LoVo (cell line): ENCODE measurements at places on chromosomes 5 and 9.

- no peak for DNase-seq
These were observed 61.4 kb downstream of the PSMB7 start for GRCh38 chr9:124353811-124354274.

DNA sequence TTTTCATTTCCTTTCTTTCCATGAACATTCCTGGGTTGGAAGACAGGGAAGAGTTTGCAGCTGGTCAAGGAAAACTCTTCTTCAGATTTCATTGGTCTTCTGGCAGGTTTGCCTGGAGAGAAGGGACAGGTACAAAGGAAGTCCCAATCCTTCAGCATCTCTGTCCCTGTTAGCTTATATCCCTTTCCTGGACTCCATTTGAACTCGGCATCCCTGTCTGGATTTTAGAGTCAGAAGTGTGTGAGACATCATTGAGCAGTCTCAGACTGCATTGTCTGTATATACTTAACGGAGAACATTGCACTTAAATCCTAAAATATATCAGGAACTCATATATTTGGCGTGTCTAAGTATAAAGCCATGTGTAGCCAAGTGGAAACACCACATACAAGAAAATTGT, 54.9 kb downstream of the ADGRV1 start:
- DNase-seq = no peak

- DNase-seq = peak; percentile 85
These were observed at the start of gene RASGEF1C for GRCh38 chr5:180209137-180209581. RASGEF1C (minus strand) TSS chr5:180209211; CDS start chr5:180138052, 71,159 bp downstream.

- DNase-seq = no peak
These were observed 56.1 kb downstream of the PCDH1 start for GRCh38 chr5:141822144-141822543.

DNA sequence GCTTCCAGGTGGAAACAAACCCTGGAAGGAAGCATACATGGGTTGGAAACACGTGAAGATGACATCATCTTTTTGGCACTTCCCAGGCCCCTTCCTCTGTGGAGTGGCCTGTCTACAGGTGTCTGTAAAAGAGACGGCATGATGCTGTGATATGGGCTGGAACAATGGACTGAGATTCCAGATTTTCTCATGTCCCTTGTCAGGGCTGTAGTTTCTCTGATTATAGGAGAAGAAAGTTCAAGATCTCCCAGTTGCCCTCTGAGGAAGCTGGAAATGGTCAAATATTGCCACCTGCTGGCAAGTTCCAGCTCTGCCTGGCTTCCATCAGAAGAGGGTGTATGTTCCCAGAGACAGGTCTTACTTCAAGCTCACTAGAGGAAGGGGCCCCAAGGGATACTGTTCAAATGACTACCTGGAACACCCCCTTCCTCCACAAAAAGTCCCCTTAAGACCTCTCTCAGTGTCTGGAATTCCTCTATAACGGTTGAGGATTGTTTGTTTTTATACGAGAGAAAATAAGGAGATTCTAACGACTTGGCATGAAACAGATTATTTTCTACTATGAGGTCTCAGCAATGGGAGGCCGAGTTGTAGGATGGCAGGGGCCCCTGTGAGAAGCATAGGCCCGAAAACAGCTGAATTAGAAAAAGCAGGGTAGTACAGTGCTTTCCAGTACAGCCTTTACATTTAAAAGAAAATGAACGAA, 7.3 kb upstream of the ANXA6 start:
- peak; percentile 76 for DNase-seq

GRCh38 chr9:135765416-135765815, 63.4 kb downstream of the KCNT1 start:
- DNase-seq = no peak

GRCh38 chr5:71767661-71768060, 48.6 kb downstream of the CARTPT start:
- no peak for DNase-seq

DNA sequence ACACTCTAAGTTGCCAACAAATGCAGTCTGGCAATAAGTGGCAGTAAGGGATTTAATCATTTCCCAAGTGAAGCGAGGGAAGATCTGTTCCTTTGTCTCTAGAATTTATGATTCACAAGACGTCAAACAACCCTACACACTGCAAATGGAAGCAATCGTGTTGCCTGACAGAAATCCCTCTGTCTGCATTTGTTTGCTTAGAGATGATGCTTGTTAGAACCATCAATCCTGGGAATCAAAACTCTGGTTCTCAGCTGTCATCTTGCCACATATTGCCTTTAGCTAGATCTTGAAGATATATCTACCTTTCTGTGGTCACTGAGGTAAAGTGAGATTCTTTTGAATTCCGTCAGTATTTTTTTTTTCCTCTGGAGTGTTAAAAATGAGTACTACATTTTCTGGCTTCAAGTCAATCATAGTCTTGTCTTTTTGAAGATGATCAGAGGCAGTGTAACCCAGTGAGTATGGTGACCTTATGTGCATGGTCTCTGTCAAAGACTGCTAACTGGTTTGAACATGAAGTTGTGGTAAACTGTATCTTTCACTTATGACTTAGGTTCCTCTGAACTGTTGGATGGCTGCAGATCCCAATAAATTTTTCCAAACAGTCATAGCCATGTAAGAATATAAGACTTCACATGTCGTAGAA, 106.4 kb upstream of the STARD4 start:
- DNase-seq = no peak

GRCh38 chr5:12237837-12238575, 333.8 kb upstream of the CTNND2 start:
- no peak for DNase-seq

DNA sequence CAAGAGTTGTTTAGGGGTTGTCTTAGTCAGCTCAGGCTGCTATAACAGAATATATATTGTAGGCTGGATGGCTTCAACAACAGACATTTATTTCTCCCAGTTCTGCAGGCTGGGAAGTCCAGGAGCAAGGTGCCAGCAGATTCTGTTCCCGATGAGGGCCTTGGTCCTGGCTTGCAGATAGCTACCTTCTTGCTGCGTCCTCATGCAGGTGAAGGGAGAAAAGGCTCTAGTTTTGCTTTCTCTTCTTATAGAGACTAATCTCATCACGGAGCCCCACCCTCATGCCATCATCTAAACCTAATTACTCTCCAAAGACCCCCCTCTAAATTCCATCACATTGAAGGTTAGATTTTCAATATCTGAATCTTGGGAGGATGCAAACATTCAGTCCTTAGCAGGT, 246.0 kb upstream of the ANKRD55 start:
- DNase-seq = no peak

DNA sequence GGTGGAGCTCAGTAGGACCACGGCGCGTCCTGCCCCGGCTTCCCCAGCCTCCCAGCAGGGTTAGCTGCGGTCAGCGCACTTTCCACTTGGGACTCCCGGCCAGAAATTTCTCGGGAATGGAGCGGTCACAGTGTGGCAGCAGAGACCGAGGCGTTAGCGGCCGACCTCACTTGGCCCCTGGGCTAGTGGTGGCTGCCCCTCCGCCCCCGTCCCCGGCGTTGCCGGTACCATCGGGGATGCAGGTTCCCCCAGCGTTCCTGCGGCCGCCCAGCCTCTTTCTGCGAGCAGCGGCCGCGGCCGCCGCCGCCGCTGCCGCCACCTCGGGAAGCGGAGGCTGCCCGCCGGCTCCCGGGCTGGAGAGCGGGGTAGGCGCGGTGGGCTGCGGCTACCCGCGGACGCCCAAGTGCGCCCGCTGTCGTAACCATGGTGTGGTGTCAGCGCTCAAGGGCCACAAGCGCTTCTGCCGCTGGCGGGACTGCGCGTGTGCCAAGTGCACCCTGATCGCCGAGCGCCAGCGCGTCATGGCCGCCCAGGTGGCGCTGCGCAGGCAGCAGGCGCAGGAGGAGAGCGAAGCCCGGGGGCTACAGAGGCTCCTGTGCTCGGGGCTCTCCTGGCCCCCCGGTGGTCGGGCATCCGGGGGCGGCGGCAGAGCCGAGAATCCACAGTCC, 460 bp downstream of the DMRTA1 start:
- DNase-seq = no peak

DNA sequence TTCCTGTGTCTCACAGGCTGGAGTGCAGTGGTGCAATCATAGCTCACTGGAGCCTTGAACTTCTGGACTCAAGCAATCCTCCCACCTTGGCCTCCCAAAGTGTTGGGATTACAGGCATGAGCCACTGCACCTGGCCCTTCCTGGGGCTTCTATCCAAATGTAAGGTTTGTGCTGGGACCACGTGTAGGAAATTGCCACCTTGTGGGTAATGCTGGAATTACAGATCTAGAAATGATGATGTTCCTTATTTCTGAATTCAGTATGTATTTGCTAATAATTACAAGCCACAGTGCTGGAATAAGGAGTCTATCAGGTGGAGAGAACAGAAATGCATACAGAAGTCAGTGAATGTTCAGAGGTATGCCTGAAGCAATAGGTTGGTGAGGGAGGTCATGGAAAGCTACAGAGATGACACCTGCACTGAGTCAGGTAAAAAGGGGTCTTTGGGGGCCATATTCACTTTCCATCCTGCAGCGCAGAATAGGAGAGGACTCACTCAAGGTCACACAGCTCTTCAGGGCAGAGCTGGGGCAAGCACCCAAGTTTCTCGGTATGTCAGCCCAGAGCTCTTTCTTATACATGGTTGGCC, 8.8 kb upstream of the IGFBPL1 start:
- DNase-seq = peak; percentile 41

GRCh38 chr5:169433221-169433651, 132.3 kb upstream of the SLIT3 start:
- DNase-seq = no peak

- no peak for DNase-seq
These were observed 50.0 kb upstream of the PPARGC1B start for GRCh38 chr5:149679876-149680809.

DNA sequence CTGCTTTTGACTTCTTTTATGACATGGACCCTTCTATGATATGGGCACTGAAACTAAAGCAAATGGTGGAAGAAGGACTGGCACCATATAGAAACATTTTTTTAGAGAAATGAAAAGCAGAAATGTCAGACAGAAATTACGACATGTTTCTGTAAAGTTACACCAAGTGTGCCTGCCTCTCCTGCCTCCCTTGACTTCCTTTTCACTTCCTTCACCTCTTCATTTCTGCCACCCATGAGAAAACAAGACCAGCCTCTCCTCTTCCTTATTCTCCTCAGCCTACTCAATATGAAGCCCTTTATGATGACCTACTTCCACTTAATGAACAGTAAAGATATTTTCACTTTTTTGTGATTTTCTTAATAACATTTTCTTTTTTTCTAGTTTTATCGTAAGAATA, 44.5 kb downstream of the ERCC6L2 start:
- no peak for DNase-seq

DNA sequence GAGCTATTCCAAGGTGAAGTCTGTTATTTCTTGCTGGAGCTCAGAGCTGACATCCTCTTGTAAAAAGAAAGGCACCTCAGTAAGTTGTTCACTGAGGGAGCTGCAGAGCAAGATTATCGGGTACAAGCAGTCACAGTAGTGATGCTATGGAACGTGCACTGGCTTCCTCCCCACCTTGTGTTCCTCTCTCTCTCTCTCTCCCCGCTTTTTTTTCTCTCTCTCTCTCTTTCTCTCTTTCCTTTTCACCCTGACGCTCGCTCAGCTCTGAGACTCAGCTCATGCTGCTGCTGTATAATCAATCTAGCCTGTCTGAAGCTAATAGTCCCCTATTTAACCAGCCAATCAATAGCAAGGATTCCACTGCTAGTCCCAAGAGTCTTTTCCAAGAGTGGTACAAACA, 587.6 kb upstream of the CDH18 start:
- DNase-seq = no peak

DNA sequence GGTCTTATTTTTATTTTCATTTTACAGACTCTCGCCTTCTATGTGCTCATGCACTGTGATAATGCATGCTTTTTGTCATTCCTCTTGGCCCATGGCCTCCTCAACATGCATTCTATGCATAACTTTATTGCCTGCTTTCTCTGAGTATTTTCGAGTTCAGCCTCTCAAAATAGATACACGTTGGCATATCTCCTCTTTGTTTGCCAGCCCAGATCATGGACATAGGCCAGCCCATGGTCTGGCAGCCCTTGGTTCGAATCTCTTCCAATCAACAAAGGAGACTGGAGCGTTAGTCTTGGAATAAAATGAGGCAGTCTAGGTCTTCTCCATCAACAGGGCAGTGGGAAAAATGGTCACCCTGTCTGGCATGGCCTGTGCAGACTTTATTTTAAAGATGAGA, 279.5 kb upstream of the ADAMTS16 start:
- DNase-seq = no peak

GRCh38 chr9:131915181-131915580, 164.5 kb downstream of the MED27 start:
- DNase-seq = no peak

- DNase-seq = no peak
These were observed 79.4 kb downstream of the ADAMTS16 start for GRCh38 chr5:5219541-5219940.
